ENCODE measurements at places on chromosomes 12 and 14. TPM values are rescaled to one million over a fixed set of nuclear protein-coding genes. Genes with fewer than 3 reads are reported as not detected.

The FANCM gene
- total RNA-seq = 12.9 TPM

The GPRC5D gene
- 10.1 TPM for total RNA-seq

The A2M gene
- total RNA-seq = 150 TPM

The CMTM5 gene
- 2.7 TPM for total RNA-seq

DNA sequence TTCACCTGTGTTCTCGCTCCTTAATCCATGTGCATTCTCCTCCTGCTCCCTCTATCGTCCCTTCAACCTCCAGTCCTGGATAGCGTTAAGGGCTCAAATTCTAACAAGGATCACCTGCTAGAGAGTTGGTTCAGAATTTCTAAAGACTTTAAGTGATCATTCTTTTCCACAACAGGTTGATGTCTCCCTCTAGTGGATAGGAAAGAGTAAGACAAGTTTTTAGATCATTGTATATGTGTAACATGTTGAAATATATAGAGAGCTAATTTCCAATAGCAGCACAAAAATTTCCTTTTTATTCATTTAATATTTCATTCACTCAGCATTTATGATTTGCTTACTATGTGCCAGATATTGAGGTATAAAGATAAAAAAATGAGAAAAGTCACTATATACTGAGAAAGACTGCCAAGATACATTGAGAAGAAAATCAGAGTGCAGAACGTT is 9.3 kb upstream of the ESR2 start:
- DNase-seq = peak; percentile 4

GRCh38 chr12:25052196-25052913 is 103.5 kb upstream of the BCAT1 start:
- DNase-seq = no peak

GRCh38 chr12:110330544-110330943 is 49.5 kb downstream of the ATP2A2 start:
- DNase-seq = no peak

DNA sequence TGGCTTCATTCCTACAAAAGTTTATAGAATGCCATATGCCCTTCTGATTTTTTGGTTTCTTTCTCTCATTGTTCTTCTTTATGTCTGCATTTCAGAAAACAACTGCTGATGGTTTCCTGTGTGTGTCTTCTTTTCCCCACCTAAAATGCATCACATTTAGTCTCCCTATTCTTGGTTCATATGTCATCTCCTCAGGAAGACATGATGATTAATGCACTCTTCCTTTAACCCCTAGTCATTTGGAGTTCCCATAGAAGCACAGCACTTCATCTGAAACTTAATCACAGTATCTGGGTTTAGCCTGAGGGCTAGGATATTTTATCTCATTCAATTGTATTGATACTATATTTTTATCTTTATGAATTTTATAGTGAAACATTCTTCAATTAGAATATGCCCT is 21.5 kb downstream of the GNPNAT1 start:
- no peak for DNase-seq

DNA sequence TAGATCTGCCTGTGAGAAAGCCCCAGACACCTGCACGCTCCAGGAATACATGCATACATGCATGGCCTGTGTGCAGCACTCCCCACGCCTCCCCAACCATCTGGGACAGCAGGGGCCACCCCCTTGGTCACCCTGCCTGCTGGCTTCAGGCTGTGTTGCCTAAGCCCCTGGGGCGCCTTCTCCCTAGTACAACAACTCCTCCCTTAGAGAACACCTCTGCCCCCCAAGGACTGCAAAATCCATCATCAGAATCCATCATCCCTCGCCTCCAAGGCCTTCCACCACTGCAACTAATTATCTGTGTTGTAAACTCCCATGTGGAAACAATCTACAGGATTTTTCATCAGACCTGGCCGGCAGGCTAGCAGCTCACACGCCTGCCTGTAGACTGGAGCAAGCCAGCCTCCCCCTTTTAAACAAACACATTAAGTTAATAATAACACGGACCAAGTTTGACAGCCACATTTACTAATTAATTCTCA is 36.8 kb downstream of the ZFP36L1 start:
- peak; percentile 55 for DNase-seq

DNA sequence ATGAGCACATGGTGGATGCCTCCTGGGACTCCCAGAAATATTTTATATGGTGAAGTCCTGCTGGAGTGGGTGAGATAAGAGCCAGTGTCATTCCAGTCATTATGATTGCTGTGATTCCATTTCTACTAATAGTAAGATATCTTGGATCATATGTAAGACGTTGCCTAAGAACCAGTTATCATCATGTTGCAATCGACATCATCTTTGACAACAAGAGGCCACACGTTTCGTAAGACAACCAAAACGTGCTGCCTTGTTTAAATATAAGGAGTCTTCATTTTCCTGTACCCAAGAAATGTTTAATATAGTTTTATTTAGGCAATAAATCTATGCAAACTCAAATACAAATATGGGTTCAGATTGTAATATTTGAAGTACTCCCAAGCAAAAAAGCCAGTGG is 58.4 kb downstream of the SPTSSA start:
- DNase-seq = no peak

The PRH2 gene
- not detected for total RNA-seq

DNA sequence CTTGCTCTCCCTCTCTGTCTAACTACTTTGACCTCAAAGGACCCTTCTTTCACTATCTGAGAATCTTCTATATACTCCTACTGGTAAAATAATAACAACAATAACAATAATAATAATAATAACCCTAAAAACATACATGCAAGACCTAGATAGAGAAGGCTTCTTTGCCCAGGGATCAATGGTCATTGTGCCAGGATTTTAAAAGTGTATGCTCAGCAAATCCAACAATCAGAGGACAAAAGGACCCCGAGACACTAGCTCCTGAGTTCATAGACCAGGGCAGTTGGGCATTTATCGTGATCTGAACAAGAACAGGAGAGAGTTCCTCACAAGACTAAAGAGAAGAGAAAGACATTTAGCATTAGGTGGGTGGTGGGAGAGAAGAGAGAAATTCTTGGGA is 358.5 kb downstream of the DAD1 start:
- DNase-seq = no peak

GRCh38 chr12:93719710-93720109 is 42.5 kb downstream of the CRADD start:
- no peak for DNase-seq

GRCh38 chr12:58314610-58315009 is 373.2 kb downstream of the ATP23 start:
- no peak for DNase-seq

The SMCO2 gene
- not detected for total RNA-seq

DNA sequence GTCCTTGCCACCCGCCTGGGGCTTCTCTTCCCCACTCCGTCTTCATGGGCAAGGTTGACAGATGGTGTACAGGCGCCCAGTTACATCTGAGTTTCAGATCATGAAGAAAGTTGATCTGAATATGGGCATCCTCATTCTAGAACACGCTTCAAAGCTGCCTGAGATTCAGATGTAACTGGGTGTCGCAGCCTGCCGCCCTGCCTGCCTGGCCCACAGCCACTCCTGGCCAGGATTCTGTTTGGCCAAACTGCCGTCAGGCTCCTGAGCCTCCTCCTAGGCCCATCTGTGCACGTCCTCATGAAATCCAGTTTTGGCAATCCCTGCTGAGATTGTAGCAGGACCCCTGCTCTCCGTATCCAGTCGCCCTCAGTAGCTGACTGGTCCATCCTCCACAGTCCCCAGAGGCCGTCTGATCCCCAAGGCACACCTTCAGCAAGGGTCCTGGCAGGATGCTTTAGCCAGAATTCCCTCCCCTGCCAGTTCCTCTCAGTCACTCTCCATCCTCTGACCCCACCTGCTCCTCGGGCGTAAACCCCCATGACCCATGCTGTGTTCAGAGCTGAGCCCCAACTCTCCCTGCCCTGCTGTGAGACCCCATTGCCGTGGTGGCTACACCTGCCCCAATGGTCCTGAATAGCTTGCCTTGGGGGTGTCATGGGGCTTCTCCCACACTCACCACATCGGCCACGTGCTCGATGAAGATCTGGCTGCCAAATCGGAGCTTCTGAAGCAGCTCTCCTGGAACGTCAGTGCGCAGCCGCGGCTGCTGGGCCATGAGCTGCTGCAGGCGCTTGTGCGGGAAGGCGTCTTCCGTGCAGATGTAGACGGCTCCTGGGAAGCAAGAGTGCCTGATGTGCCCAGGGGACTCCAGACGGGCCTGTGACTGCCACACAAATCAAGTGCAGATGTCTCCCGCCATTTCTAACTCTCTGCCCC is 12.5 kb downstream of the XRCC3 start:
- DNase-seq = no peak

GRCh38 chr12:122999196-122999946 is 18.9 kb downstream of the ARL6IP4 start:
- DNase-seq = no peak

DNA sequence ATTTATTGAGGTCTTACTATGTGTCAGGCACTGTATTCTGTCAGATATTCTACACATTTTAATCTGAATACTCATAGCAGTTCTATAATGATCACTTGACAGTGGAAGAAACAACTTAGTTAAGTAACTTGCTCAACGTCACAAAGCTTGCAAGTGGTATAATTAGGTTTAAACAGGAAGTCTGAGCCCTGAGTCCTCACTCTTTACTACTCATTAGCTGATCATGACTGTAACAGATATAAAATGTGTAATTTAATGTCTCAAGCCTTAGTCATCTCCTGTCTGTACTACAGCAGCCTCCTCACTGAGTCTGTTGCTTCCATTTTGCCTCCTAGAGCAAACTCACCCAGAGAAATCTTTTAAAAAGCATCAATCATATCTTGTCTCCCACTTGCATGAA is 38.9 kb downstream of the PPP4R4 start:
- no peak for DNase-seq

The KCNK13 gene
- 0.39 TPM for total RNA-seq

The DDN gene
- 0.69 TPM for total RNA-seq

DNA sequence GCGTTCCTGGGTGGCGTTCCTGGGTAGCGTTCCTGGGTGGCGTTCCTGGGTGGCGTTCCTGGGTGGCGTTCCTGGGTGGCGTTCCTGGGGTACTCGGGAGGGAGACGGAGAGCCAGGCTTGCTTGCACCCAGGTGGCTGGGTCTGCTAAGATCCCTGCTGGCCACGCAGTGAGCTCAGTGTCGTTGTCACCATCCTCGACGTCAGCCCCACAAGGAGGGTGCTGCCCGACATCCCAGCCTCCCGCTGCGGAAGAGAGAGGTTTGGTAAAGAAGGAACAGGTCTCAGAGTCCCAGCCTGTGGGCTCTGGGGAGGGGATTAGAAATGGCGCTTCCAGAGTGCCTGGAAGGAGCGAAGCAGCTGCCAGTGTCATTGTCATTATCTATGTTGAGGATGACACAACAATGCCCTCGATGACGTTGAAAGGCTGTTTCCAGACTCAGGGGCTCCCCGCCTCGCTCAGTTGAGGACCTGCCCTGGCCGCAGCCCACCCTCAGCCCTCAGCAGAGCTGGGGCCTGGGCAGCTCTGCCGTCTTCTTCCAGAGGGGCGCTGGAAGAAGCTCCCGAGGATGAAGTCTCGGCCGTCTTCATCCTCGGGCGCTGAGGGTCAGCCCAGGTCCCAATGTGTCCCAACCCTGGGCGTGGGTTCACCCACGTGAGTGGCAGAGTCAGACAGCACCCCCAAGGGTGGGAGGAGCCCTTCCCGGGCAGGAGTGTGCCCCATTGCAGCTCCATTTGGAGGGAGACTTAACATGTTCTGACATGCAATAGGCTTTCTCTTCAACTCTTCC is 328.8 kb downstream of the ADGRD1 start:
- no peak for DNase-seq

The TDRD9 gene
- total RNA-seq = 0.39 TPM

DNA sequence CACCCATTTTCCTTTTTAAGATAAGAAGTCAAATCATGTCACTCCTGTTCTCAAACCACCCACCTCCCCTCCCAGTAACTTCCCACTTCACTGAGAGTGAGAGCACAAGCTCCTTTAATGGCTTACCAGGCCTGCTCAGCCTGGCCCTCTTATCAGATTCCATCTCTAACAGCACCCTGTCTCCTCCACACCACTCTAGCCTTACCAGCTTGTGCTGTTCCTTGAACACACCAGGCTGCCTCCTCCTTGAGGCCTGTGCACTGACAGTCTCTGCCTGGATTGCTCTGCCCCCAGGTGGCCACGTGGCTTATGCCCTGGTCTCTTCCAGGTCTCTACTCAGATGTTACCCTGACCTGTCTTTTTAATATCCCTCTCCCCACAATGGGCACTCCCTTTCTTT is 40.1 kb upstream of the EVL start:
- no peak for DNase-seq

The AMDHD1 gene
- 0.20 TPM for total RNA-seq

DNA sequence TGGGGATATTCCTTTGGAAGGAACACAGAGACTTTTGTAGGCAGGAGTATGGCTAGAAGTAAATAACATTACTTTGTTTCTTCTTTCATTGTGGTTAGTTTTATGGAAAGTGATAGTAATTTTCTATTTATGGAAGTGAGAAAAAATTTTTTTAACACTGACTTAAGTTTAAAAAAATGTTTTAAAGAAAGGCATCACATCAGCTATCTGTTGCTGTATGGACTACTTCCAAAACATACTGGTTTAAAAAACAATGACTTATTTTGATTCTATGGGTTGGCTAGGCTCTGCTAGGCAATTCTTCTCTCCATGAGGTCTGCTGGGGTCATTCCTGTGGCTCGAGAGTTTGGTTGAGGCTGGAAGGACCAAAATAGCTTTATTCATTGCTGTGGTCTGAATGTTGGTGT is 31.7 kb upstream of the SLC38A2 start:
- DNase-seq = no peak

The GPR137C gene
- total RNA-seq = 3.0 TPM

GRCh38 chr14:54916101-54916500 is 13.5 kb upstream of the GCH1 start:
- no peak for DNase-seq

DNA sequence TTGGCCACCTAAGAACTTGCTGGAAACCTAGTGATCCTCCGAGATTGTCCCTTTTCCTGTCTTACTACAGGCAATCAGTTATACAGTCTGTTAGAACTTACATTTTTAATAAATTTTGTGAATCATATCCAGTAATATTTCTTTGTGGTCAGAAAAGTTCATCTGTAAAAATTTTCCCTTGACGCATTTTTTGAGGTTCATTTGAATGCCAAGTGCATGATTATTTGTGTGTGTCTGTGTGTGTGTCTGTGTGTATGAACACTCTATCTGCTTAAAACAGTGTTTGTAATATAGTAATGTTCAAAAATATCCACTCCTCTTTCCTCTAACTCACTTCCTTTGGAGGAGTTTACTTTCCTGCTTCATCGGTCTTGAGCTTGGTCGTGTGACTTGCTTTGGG is 468.7 kb upstream of the FLRT2 start:
- DNase-seq = no peak

DNA sequence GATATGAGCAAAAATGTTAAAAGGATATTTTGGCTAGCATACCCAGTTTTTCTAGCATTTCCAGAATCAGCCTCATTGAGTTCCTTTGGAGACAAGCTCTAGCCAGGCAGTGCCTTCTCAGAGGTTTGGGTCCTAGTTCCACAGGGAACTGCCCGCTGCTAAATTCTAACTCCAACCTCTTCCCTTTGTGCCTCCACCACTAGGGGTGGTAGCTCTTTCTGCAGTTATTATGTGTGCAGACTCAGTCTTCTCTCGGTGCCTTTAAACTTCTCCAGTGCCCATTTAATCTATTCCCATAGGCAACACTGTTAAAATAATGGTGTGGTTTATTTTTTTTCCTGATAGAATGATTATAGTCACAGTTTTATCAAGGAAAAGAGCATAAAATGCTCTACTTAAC is 21.5 kb upstream of the SLC25A3 start:
- DNase-seq = no peak

The HOXC5 gene
- 1.4 TPM for total RNA-seq

All from skin of body (tissue), 3 donors.